ENCODE measurements at places on chromosomes 4 and X.

GRCh38 chrX:128518508-128518907, 466.3 kb upstream of the ACTRT1 start:
- DNase-seq, result peak; percentile 1

- DNase-seq, result no peak
Observed at GRCh38 chrX:25851141-25851540, 287.0 kb upstream of the MAGEB18 start.

- no peak for DNase-seq
Observed at GRCh38 chr4:167779280-167779679, 313.1 kb upstream of the ANXA10 start.

DNA sequence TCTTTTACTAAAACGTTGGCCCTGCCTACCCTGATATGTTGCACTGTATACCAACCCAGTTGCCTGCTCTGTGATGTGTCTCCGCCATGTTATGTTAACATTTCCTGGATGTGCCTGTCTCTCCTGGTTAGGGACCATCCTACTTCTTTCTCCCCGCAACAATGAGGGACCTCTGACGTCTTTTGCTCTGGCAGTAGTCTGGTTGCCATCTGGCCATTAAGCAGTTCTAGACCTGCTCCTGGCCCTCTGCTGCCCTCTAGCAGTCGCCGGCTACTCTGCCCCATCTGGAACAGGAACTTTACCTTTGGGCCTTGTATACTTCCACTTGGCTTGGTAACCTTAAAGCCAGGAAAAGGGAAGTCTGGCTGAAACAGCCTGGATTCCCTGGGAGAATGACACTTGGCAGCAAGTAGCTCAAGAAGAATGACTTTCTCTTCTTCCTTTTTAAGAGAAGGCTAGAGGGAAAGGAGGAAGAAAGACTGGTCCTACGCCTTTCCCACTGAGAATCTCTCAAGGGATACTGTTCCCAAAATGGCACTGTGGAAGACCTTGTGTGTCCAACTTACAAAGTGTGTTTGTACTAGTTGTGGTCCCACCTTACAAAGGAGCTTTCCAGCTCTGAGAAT, 63.5 kb downstream of the GPC3 start:
- peak; percentile 50 for DNase-seq

- no peak for DNase-seq
Observed at GRCh38 chrX:115696939-115697338, 136.0 kb downstream of the PLS3 start.

GRCh38 chrX:26019386-26019785, 118.8 kb upstream of the MAGEB18 start:
- no peak for DNase-seq

DNA sequence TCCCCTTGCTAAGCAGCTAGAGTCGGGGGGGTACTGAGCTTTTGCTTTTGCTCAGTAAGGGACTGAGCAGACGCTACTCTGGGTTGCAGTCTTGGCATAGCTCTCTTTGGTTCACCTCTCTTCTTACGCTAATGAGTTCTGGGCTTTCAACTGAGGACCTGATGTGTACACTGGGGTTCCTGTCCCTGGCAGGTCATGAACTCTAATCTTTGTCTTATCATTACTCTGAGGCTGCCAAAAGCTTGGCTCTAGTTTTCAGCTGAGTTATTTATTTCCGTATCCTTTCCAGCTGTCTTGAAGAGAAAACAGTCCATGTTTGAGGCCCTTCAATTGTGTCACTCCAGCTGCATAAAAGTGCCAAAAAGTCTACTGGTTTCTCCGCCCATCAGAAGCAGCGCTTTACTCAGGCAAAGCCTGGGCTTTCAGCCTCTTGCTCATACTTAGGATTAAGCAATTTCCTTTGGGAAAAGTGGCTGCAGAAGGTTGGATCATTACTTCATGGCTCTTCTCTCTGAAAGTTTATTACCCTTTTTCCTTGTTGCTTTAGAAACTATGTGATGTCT, 121.0 kb upstream of the STOX2 start:
- DNase-seq, result peak; percentile 59

GRCh38 chr4:14867847-14868246, 134.4 kb upstream of the CPEB2 start:
- DNase-seq, result no peak

- peak; percentile 55 for DNase-seq
Observed at GRCh38 chrX:134172588-134173259, 64.3 kb upstream of the CCDC160 start.

DNA sequence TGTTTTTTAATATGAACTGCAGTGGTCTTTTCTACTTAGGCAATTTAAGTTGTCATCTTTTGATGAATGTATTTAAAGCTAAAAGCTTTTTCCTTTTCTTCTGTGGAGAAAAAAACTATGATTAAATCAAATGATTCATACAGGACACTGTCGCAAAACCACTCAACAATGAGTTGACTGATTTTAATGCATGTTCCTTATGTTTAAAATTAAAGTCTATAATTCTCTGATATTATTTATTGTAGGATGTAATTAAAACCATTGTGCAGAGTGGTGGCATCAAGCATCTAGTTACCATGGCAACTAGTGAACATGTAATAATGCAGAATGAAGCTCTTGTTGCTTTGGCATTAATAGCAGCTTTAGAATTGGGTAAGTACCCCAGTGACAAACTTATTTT, 172.5 kb downstream of the RAP1GDS1 start:
- DNase-seq, result no peak

GRCh38 chr4:154744341-154744926, 634 bp downstream of the LRAT start:
- DNase-seq, result peak; percentile 13

GRCh38 chr4:48445704-48446103, 37.4 kb upstream of the SLC10A4 start:
- no peak for DNase-seq

- DNase-seq, result no peak
Observed at GRCh38 chr4:27638163-27638915, 777.7 kb downstream of the STIM2 start.

DNA sequence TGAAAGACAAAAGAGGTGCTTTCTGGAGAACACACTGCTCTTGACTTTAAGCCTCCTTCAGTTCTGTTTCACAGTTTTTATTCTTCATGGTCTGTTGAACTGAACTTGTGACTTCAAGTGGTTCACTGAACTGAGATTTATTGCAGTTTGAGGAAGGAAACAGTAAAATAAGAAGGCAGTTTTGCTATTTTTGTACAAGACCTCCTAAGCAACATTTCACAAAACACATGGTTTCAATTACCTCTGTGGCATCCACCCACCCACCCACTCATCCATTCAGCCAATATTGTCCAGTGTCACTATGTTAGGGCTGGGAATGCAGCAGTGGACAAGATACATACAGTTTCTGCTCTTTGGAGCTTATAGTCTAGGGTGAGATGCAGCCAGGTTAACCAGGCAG, 131.3 kb downstream of the IL1RAPL2 start:
- no peak for DNase-seq

- no peak for DNase-seq
Observed at GRCh38 chr4:177494791-177495190, 52.6 kb upstream of the AGA start.

Data from H7 (cell line).